ENCODE measurements at places on chromosomes 2 and 18.

DNA sequence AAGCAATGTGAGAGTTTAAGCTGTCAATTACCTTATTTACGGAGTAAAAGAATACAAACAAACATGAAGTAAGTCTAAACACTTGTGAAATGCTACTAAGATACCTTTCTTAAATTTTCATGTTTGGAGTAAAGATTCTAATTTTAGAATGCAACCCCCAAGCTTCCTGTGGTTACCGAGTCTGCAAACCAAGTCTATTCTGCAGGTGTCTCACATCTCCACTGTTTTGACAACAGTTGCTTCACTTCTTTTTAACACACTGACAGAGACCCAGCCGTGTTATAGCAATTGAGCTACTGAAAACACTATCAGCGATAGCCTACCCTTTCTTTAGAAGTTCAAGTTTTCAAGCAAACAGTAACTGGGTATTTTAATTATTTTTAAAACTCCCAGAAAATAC, 608.3 kb downstream of the ERBB4 start:
- no peak for DNase-seq

DNA sequence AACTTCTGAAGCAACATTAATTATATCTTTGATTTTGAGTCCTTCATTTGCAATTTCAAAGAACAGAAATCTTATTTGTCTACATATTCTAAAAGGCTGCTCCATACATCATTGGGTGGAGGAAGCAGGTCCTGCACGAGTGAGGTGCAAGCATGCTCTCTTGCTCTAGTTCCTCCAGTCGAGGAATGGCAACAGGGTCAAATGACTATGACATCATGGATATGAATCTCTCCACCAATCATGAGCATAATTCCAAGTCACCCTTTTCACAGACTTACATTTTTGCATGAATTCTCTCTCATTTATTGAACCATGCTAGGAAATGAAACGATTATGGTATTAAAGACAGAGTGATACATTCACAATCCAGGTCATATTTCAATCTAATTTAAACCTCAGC, 608.8 kb upstream of the SOX11 start:
- DNase-seq: no peak

DNA sequence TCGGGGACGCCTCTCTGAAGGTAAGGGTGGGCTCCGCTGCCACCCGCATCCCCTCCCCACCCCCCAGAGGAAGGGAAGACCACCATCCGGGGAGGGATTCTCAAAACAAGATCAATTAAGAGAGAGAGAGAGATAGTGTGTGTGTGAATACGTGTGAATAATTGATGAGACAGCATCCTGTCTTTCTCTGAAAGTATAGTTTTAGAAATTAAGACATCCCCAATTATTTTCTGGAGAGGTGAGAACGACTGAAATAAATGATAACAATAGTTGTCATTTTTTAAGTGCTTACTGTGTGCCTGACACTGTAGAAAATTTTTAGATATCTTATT, 751 bp downstream of the IL18R1 start:
- DNase-seq: no peak

GRCh38 chr18:49009661-49010060, 58.9 kb upstream of the SMAD7 start:
- DNase-seq: no peak

DNA sequence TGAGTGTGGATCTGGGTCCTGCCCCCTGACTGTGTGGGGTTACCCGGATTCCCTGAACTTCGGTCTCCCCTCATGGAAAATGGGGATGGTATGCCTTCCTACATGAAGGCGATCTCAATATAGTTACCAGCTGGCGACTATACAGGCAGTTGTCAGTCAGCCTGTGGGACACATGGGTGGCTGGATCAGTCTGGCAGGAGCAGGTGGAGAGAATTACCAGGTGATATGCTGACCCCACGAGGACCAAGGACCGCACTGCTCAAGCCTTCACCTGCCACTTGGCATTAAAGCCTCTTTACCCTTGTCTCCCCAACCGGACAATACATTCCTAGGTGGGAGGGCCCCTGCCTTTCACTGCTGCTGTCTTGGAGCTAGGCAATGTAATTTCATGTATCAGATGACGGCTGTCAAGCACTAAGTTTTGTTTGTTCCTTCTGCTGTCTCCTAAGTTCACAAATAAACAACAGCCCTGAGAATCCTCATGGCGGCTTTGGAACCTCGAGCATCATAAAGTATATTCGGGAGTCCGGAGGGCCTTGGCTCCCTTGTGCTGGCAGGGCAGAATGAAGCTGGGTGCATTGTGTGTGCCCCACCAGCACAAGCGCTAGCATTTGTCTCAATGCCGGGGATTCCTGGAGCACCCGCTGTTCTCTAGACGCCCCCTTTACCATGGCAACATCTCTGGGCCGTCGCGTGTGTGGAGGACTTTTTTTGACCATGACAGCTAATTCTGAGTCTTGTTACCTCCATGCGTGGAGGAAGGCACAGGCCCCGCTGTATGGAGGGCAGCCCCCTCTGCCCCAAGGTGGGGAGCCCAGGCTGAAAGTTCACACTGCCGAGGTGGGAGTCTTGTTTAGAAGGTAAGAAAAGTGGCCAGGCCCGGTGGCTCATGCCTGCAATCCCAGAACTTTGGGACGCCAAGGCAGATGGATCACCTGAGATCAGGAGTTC, 48.6 kb downstream of the PDCL3 start:
- DNase-seq: no peak
